ENCODE measurements at places on chromosomes 3 and 15.

DNA sequence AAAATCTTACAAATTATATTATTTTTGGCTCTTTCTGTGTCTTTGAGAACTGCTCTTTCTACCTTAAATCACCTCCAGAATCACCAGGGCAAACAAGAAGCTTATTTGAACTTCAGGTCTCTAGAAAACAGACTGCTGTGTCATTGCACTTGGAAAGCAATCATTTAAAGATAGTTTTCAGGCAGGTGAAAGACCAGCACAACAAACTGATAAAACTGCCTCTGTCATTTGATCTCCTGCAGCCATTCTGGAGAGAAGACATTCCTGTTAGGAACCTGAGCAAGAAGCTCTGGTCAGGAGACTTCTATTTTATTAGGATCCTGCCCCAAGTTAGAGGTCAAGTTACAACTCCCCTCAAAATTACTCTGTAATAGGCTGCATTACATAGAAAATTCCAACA lies 50.7 kb upstream of the AP4E1 start:
- no peak for DNase-seq

DNA sequence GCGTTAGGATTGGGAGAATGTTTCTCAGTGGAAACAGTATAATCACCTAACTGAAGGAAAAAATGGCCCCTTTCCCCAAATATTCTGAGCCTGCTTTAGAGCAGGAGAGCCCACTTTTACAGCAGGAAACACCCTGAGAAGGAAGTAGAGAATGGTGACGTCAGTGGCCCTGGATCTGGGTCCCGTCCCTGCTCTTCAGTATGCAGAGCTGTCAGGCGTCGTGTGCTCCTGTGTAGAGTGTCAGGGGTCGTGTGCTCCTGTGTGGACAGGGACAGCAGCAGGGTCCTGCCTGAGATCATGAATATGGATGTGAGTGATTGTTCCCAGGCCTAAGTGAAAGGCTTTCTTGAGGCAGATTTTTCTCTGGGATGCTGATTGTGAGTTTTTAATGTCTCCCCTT lies 45.2 kb downstream of the CGNL1 start:
- DNase-seq, result no peak

DNA sequence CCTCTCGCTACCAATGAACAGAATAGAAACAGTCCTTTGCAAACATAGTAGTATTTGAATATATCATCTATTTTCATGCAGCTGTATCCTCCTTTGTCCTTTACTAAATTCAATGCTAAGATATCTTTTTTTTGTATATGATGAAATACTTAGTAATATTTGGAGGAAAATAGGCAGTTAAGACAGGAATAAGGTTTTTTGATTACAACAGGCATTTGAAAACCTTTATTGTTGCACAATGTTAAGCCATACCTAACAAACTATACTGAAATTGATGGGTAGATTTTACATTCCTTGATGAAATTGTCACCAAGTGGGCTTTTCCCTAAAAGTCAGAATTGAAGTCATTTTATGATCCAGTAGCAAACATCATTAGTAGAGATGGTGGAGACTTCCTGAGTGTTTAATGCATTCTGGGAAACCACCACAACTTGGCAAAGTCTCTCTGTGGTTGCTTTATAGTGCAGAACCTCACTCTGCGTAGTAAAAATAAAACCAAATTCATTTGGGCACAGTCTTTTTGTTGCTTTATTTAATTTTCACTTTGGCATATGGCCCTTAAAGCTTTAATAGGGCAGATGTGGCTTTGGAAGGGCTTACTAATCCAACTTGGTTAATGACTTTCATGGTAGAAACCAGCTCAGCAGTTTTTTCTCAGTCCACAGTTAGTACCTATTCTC lies 216.0 kb downstream of the DIPK2A start:
- no peak for DNase-seq

DNA sequence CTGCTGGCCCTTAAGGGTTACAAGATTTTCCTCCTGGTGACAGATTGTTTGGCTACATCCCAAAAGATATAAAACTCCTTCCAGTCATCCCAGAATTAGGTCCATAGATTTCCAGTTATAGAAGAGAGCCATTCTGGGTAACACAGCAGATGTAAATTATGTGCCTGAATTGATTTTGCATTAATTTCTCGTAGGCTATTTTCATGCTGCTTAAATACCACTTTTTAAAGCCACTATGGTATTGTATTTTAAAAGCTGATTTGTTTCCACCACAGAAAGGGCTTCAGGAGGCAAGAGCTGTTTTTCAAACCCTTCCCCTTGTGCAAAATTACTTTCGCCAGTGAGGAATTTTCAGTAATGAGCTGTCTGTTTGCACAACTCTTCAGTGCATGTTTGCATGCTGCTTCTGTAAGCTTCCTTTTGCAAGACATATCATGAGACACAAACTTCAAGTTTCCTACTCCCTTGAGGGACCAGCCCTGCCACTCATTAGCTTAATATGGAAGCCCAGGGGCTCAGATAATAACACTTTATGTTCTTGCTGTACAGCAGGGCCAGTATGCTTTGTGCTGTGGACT lies 105.4 kb upstream of the TNIK start:
- no peak for DNase-seq

GRCh38 chr3:11212299-11212608 lies 58.0 kb downstream of the HRH1 start:
- DNase-seq, result no peak

DNA sequence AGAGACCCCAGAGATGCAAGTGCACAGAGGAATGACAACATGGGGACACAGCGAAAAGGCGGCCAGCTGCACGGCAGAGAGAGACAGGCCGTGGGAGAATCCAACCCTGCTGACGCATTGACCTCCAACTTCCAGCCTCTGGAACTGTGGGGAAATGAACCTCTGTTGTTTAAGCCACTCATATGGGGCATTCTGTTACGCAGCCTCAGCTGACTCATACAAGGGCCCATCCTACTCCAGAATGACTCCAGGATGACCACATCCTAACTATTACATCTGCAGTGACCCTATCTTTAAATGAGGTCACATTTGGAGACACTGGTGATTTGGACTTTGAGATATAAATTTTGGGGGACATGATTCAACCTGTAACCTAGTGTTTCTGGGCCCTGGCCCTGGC lies 44.0 kb downstream of the KLF15 start:
- no peak for DNase-seq

GRCh38 chr3:127456471-127457093 lies 134.0 kb downstream of the TPRA1 start:
- no peak for DNase-seq

GRCh38 chr15:83717010-83717409 lies 63.1 kb downstream of the ADAMTSL3 start:
- no peak for DNase-seq

DNA sequence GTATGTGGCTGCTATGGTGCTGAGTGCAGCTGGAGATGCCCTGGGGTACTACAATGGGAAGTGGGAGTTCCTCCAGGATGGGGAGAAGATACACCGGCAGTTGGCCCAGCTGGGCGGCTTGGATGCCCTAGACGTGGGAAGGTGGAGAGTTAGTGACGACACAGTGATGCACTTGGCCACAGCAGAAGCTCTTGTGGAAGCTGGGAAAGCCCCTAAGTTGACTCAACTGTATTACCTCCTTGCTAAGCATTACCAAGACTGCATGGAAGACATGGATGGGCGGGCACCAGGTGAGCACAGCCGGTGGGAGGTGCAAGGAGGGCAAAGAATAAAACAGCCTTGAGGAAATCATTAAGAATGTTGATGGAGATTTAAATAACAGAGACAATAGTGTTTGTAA lies 2.9 kb downstream of the ADPRH start:
- no peak for DNase-seq

DNA sequence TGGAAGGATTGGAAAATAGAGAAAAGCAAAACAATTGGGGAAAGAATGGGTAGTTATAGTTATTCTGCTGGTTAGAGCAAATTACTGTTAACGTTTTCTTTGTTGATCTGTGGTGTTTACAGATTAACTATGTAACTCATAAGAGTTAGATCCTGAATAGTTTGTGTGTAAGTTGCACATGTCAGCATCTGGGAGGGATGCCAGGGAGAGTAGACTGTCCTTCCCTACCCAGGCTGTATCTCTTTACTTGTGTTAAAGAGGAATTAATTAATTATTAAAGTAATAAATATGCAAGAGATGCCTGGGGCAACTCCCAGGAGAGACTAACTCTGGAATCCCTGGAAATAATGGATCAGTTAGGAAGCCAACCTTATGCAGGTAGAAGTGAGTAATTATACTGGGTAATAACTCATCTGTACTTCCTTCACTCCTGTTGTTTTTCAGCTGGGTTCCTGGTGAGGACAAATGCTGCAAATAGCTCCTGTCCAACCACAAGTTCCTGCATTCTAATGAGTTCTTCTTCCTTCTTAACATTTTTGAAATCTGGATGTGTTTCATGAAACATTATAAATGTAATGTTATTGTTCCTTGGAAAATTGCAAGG lies 18.9 kb downstream of the GHRL start:
- no peak for DNase-seq

- no peak for DNase-seq
These were observed 694.1 kb downstream of the AGBL1 start for GRCh38 chr15:86773736-86774135.

- no peak for DNase-seq
These were observed 138.1 kb upstream of the RAP2B start for GRCh38 chr3:153023896-153024295.

GRCh38 chr3:133835961-133836360 lies 30.3 kb downstream of the SRPRB start:
- DNase-seq, result no peak

- no peak for DNase-seq
These were observed 32.8 kb downstream of the SPRED1 start for GRCh38 chr15:38285456-38285855.

GRCh38 chr3:151216641-151217607 lies 13.9 kb upstream of the GPR171 start:
- no peak for DNase-seq

- no peak for DNase-seq
These were observed 13.5 kb downstream of the CNOT10 start for GRCh38 chr3:32698506-32698905.

DNA sequence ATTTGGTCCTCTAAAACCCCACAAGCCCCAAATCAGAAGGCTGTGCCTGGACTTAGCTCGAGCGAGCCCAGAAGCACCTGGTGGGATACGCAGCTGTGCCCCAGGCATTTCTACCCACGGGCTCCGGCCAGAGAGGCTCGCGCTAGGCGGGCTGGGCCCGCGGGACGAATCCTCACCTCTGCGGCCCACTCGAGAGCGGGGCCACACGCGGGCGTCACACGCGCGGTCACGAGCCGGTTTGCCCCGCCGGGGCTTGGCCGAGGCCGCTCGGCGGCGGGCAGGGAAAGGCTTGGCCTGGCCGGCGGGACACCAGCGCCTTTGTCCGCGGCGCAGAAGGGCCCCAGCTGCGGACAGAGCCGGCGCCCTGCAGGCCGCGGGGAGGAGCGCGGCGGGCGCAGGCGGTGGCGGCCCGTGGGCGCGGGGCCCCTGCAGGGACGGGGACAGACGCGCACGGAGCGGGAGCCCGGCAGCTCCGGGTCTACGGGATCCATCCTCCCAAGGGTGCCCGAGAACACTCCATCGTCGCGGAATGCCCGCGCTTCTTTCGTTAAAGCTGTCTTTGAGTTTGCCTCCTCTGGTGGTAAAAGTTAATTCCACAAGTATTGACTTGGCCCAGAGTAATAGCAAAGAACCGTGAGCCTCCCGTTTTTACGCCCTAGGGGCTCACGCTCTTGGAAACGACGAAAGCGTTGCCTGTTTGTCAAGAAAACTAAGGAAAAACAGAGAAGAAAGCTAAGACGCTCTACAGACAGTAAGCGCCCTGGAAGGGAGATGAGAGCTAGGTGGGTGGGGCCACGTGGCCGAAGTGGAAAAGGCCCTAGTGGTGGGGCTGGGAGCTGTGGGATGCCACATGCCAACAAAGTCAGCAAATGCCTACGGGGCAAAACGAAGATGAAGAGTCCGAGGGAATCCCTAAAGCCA lies 26.4 kb downstream of the TYRO3 start:
- peak; percentile 43 for DNase-seq

DNA sequence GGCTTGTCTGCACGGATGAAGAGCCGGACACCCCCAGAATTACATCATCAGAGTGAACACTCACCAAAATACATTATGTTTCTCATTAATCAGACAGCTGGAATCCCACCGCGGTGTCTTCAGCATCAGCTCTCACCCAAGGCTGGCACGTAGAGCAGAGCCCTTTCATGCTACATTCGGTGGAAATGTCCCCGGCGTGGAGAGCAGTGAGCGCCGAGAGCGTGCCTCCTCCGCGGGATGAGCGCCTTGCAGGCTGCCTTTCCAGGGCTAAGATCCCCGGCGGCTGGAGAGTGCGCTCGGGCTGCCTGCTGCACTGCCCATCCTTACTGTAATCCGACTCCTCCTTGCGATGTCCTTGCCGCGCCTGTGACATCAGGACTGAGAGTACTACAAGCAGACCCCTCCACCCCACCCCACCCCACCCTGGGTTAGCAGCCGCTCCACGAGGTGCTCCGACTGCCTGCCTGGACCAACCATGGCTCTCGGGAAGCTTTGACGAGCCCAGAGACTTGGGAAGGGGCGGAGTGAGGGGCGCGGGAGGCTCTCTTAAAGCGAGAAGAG lies at the start of gene ZNF385D:
Gene ZNF385D (minus strand): TSS at position 380 of the 561 bp plus-strand sequence. CDS start 294 bp downstream, at position 86.
- peak; percentile 20 for DNase-seq

GRCh38 chr3:110881069-110881468 lies 190.5 kb upstream of the NECTIN3 start:
- peak; percentile 1 for DNase-seq

- no peak for DNase-seq
These were observed 167.5 kb upstream of the UMPS start for GRCh38 chr3:124562769-124563168.

- DNase-seq, result peak; percentile 35
These were observed 1.4 kb downstream of the ETV5 start for GRCh38 chr3:186107215-186108105.

DNA sequence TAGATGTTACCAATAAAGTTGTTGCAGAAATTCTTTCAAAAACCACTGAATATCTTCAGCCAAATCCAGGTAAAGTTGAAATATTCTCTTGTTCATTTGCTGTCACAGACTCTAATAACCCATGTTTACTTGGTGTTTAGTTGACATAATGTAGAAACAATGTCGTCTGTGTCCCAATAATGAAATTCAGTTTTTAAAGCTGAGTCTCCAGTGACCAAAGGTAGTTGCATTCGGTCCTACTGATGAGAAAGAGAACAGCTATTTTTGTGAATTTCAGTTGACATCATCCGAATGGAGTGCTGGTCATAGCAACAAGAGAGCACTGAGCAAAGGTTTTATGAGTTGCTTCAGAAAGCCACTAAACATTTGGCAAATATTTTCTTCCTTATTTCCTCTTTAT lies 88.8 kb upstream of the ADAMTSL3 start:
- DNase-seq, result no peak
